ENCODE measurements at places on chromosomes 1 and 21.

DNA sequence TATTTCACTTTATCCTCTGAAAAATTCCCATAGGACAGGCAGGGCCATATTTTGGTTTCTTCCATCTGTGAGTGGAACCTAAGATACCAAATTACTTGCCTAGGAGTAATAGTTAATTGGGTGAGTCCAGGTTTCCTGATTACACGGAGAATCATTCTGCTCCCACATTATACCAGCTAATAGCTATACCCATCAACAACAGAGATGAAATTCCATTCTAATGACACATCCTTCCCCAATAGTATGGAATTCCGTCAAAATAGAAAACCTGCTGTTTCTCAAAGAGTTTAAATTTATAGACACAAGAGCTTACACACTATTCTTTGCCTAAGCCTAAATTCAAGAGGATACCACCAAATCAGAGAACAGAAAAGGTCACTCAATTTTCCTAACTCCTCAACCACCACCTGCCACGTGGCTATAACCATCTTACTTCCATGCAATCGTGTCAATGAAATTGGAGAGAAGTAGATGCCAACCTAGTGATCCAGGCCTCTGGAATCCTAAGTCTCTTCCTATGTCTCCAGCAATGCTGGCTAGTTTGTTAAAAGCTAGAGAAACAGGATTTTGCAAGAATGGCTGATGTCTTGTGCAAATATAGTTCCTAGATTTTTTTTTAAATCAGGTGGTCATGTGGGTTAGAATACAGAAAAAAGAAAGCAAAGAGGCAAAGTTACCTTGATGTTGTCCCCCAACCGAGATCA lies 6.2 kb downstream of the PPT1 start:
- no peak for ATAC-seq

DNA sequence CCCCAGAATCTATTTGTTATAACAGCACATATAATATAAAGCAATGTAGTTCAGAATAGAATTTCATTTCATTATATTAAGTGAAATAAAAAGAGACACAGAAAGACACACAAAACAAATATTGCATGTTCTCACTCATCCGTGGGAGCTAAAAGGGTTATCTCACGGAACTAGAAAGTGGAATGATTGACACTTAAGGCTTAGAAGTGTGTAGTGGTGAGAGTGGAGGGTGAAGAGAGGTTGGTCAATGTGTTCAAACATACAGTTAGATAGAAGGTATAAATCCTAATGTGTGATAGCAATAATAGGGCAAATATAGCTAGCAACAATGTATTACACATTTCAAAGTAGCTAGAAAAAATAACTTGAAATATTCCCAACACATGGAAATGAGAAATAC lies 1001.7 kb upstream of the TMPRSS15 start:
- no peak for ATAC-seq

DNA sequence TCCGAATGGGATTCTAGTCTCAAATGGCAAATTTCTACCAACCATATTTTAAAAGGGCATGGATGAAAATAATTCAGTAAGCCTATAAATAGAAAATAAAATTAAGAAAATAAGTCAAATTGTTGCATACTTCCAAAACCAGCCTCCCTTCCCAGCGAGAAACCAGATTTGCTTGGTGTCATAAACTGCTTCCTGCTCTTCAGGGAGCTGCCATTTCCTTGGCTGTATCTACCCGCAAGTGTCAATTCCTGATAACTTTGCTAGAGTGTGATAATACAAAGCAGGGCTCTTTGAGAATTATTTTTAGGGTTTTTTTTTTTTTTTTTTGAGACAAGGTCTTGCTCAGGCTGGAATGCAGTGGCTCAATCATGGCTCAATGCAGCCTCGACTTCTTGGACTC lies 62.3 kb downstream of the S1PR1 start:
- ATAC-seq = no peak

DNA sequence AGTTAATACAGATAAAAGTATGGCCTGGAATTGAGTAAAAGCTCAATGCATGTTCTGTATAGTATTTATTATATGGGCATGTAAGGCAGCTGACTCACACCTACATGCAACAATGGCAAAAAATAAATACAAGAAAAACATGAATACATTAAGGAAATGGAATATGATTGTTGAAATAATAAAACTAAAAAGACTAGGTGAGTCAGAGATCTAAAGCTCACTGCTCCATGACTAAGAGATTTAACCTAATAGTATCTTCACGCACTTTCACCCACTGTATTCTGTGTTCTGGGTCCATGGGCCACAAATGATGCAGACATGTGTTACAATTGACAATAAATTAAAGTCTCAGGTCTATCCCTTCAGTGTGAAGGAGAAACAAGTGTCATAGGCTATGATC lies 607.0 kb downstream of the AGBL4 start:
- no peak for ATAC-seq

DNA sequence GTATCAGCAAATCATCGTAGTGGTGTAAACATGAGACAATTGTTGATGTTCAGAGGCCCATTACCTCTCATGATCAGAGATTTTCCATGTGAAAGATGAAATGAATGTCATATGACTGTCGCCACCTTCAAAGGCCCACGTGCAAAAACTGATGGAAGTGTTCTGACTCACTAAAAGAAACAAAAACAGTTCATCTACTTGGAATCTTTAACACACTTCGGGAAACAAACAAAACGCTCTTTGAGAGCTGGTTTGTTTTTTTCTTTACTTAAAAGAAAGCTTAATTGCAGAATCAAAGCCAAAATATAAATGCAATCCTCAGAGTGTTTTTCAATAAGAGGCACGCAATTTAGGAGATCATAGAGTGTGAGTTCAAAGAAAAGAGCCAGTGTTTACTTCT lies 100.8 kb downstream of the PLPPR4 start:
- no peak for ATAC-seq

- no peak for ATAC-seq
Observed at GRCh38 chr1:170369000-170369399, 163.0 kb upstream of the GORAB start.

DNA sequence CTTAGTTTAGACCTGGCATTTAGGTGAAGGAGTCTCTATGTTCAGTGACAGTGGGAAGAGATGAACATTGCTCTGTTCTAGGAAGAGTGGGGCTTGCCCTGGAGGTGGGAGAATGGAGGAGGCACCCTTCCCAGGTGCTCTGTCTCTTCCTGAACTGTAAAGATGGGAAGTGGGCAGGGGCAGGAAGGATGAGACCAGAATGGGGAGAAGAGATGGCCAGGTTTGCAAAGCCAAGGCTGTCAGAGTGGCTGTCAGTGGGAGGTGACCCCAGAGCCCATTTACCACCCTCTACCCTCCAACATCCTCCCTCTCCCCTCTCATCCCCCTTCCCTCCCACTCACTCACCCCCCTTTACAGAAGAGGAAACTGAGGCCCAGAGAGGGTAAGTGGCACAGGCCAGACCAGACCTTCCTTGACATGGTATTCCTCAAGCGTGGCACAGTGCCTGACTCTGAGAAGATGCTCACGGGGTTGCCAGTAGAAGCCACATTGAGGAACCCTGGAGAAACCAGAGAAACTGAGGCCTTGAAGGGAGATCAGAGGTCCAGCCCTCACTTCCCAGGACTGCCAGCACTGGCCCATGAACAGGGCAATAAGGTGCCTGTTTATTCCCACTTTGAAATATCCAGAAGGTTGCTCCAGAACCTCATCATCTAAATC lies 1.4 kb upstream of the IGSF8 start:
- ATAC-seq = no peak

DNA sequence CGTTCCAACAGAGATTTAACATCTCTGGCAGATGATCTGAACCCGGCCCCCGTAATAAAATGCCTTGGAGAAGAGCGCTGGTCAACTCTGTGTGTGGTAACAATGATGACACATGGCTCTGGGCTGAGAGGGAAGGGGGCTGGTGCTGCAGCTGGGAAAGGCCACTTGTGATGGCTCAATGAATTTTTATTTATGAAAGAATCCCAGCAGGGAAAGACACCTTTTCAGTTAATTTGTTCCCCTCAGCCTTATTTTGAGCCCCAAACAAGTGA lies 59.4 kb downstream of the SYT6 start:
- peak; percentile 43 for ATAC-seq

- no peak for ATAC-seq
Observed at GRCh38 chr21:31211836-31212235, 132.2 kb downstream of the TIAM1 start.

GRCh38 chr1:117592155-117592554 lies 13.7 kb upstream of the TENT5C start:
- ATAC-seq = no peak

- no peak for ATAC-seq
Observed at GRCh38 chr1:218376722-218377121, 31.6 kb downstream of the TGFB2 start.

- no peak for ATAC-seq
Observed at GRCh38 chr21:41966041-41966833, 12.4 kb upstream of the C2CD2 start.

GRCh38 chr1:13469343-13469742 lies 44.5 kb downstream of the LRRC38 start:
- ATAC-seq = peak; percentile 95

- ATAC-seq = no peak
Observed at GRCh38 chr1:195097316-195097715, 1510.9 kb downstream of the KCNT2 start.

DNA sequence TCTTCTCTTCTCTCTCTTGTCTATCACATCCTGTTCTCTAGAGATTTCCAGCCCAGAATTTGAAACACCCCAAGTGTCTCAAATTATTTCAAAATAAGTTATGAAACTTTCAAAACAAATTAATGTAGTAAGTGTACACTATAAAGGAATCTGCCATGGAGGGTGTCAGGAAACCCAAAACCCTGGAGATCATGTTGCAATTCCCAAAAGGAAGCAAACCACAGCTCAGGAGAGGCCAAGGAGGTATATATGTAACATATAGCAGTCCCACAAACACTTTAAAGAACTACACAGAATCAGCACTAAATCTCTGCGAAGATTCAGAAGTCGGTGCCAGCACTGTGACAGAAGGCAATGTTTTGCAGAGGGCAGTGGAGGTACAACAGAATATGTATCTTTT lies 26.6 kb downstream of the PTPN14 start:
- ATAC-seq = no peak

GRCh38 chr1:70718086-70718630 lies 307.1 kb downstream of the CTH start:
- ATAC-seq = no peak

GRCh38 chr1:210371916-210372315 lies 43.2 kb downstream of the HHAT start:
- no peak for ATAC-seq

DNA sequence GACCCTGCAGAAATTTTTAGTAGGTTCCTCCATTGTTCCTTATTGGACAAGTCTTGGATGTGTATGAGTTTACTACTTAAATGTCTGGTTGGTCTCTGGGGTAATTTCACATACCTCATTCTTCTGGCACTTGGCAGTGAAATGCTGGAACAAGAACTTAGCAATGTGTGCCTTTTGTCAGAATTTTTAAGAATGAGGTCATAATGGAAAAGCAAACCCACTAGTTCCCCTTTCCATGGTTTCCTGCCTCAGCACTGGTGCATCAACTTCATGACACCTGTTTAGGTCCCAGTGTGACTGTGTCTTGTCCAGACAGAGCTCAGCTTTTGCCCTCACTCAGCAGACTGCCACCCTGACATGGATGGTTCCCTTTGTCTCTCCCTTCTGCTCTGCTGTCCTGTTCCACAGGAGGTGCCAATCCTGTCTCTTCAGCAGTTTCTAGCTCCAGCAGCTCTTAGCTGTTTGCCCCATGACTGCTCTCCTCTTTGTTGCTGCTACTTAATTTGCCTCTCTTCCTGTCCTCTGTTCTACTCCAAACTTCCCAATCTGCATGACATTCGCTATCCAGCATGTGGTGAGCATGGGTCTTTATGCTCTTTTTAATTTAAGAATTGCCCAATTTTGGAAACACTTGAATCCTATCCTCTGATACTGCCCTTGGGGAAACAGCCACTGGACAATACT lies 135.6 kb downstream of the CYYR1 start:
- ATAC-seq = no peak

GRCh38 chr21:38753557-38753971 lies 52.2 kb upstream of the ETS2 start:
- no peak for ATAC-seq

DNA sequence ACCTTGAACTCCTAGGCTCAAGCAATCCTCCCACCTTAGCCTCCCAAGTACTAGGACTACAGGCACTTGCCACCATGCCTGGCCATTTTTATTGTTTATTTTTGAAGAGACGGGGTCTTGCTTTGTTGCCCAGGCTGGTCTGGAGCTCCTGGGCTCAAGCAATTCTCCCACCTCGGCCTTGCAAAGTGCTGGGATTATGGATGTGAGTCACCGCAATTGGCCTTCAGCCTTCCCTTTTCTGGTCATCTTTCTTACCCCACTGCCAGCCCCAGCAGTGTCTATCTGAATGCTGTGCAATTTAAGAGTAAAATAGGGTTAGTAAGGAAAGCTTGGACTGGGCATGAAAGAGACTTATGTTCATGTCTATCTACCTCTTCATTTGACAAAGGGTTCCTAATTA lies 6.1 kb upstream of the KLF17 start:
- peak; percentile 59 for ATAC-seq

GRCh38 chr1:19341201-19342061 lies 29.3 kb downstream of the SLC66A1 start:
- ATAC-seq = peak; percentile 72

- ATAC-seq = no peak
Observed at GRCh38 chr1:78088486-78088885, 42.7 kb downstream of the GIPC2 start.

GRCh38 chr1:168091720-168092550 lies 44.8 kb downstream of the GPR161 start:
- ATAC-seq = no peak

- ATAC-seq = no peak
Observed at GRCh38 chr1:248905662-248906008, 400 bp upstream of the PGBD2 start.

DNA sequence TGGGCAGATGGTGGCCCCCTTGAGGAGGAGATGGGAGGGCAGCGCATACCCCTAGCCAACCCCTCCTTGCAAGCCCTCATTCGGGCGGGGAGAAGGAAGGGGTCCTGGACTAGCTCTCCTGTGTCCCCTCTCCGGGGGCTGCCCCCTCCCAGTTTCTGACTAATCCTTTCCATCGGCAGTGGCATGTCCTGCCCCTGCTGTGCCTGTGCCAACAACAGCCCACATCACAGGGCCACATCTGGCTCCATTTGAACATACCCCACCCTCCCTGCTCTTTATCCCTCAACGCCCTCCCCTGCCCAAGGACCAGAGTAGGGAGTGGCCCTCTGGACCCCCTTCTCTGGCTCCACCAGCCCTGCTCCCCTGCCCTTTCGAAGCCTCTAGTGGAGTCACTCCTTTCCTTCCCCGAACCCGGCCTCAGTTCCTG lies 11.0 kb upstream of the LMNA start:
- no peak for ATAC-seq

- no peak for ATAC-seq
Observed at GRCh38 chr1:170150016-170150415, 4.3 kb downstream of the NTMT2 start.

Data from motor neuron (in vitro differentiated cells).